ENCODE measurements at places on chromosomes 4 and X. TPM values are rescaled to one million over a fixed set of nuclear protein-coding genes. Genes with fewer than 3 reads are reported as not detected.

- no peak for DNase-seq
- H3K4me1 ChIP-seq, result no peaks in the 10 kb centered on the region
- H3K4me3 ChIP-seq, result peak overlapping the region; percentile 51
- H3K27me3 ChIP-seq, result no peaks in the 10 kb centered on the region
- peak overlapping the region; percentile 73 for H3K27ac ChIP-seq
- no peaks in the 10 kb centered on the region for H3K36me3 ChIP-seq
Observed at GRCh38 chr4:182449186-182449929, 206.2 kb downstream of the TENM3 start.

DNA sequence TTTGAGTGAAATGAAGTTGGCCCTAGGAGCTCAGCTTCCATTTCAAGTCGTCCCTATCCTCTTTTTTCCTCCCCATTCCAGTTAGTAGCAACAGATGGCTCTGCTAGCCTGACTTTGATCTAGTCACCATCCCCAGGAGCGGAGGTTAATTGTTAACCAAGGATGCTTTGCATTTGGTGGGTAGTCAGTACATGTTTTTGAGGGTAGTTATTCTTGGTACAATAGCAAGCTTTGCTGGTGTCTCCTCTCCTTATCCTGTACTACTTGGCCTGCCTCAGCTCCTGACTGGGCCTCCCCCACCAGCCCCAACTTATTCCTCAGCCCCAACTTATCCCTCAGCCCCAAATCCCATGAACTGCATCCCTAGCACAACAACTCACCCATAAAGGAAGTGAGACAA lies 14.8 kb upstream of the RTL5 start:
- H3K36me3 ChIP-seq, result no peaks in the 10 kb centered on the region
- no peak for DNase-seq
- no peak overlapping the region for H3K27ac ChIP-seq
- no peaks in the 10 kb centered on the region for H3K27me3 ChIP-seq
- no peaks in the 10 kb centered on the region for H3K4me1 ChIP-seq

- no peaks in the 10 kb centered on the region for H3K36me3 ChIP-seq
- H3K27ac ChIP-seq, result peak overlapping the region; percentile 52
- H3K4me1 ChIP-seq, result peaks cover 18% of the 10 kb centered on the region
Observed at GRCh38 chrX:69083801-69084200, 81.5 kb downstream of the PJA1 start.

DNA sequence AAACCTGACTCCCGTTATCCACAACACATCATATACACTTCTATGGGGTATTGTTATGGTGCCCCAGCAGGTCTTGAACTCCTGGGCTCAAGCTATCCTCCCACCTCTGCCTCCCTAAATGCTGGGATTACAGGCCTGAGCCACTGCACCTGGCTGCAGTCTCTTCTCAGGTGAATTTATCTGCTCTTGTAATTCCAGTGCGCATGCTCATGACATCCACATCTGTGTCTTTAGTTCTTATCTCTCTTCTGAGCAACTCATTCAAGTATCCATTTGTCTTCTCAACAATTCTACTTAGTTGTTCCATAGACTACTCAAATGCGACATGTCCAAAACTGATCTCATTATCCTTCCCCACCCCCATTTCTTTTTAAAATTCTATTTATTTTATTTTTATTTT lies 20.5 kb upstream of the MID2 start:
- no peak for DNase-seq
- no peak overlapping the region for H3K4me3 ChIP-seq
- H3K27ac ChIP-seq, result no peak overlapping the region
- H3K27me3 ChIP-seq, result no peaks in the 10 kb centered on the region
- no peaks in the 10 kb centered on the region for H3K4me1 ChIP-seq
- no peaks in the 10 kb centered on the region for H3K36me3 ChIP-seq

- no peak for DNase-seq
- H3K4me3 ChIP-seq, result no peak overlapping the region
- H3K36me3 ChIP-seq, result no peaks in the 10 kb centered on the region
Observed at GRCh38 chr4:111934314-111934713, 210.9 kb upstream of the FAM241A start.

DNA sequence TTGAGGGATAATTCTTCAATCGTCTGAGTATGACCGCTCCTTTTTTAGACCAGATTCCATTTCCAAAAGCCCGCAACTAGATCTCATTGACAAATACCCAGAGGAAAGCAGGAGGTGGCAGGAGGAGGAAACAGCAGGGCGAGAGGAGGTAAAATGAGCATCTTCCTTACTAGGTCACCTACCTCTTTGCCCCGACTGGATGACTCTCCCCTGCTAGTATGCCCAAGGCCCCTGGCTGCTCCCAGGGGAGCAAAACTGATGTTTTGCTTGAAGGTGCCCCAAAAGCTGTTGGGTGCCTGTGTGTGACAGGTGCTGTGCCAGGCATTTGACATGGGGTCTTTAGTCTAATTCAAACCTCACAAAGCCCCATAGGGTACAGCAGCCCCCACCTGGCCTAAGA lies 48.9 kb downstream of the C4orf50 start:
- H3K4me1 ChIP-seq, result no peaks in the 10 kb centered on the region
- no peaks in the 10 kb centered on the region for H3K36me3 ChIP-seq
- H3K4me3 ChIP-seq, result no peak overlapping the region

RPL36A gene
- total RNA-seq, result 2,118 TPM

TEX11 gene
- total RNA-seq, result not detected

FDCSP gene
- not detected for total RNA-seq

RASL11B gene
- total RNA-seq, result 8.9 TPM

Data from hepatocyte (in vitro differentiated cells).